Left kidney (tissue), 8 donors: ENCODE measurements at places on chromosomes 4 and X. TPM values are rescaled to one million over a fixed set of nuclear protein-coding genes. Genes with fewer than 3 reads are reported as not detected.

DNA sequence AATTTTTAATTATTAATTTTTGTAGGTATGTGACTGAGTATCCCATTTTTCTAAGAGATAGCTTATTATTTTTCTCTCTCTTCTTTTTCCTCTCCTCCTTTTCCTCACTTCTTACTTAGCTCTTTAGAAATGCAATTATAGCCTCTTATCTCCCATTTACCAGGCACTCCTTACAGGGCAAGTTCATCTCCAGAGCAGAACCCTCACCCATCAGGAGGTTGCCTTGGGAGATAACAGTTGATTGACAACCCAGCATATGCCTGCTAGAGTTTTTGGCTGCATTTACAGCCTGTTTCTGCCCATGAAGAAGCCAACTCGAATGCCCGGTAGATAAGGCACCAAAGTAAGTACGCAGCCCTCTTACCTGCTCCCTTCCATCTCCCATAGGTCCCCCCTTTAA, 572.9 kb upstream of the ZFP42 start:
- no peak for DNase-seq

HSFX2 gene
- polyA plus RNA-seq, result 1.0 TPM

DNA sequence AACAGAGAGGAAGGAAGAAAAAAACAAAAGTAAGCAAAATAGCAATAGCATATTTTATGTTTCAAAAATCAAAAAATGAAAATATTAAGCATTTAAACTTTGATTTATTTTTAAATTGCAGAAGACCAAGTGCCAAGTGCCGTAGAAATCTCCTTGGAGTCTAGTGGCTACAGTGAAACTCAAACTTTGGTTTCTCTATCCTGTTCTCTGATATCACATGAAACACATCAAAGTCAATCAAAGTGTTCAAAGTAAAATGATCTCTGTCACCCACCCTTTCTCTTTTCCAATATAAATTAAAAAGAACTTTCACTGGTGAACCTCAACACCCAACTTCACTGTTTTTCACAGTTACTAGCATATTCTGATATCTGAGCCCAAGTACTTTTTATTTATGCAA, 81.1 kb downstream of the HADH start:
- no peak for DNase-seq

- DNase-seq, result no peak
Measured at GRCh38 chr4:3732076-3733028, 33.8 kb upstream of the ADRA2C start.

DNA sequence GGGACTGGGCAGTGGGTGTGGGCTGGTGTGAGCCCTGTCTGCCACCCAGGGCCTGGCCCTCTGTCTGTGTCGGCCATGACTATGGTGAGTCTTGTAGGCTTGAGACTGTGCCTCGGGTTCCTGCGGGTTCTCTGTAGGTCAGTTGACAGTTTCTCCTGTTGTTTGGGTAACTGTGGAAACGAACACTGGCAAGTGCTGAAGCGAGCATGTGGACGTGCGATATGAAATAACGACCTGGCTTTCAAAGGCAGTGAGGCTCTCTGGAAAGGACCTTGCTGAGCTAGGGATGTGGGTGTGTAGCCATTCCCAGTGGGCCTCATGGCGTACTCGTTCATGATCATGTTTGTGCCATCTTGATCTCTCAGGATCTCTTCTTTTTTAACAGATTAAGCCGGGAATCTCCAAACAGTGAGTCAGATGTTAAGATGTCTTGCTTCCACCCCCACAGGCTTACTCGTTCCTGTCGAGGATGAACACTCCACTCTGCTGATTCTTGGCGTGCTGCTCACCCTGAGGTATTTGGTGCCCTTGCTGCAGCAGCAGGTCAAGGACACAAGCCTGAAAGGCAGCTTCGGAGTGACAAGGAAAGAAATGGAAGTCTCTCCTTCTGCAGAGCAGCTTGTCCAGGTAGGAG, 41.3 kb downstream of the HTT start:
- DNase-seq, result no peak

DNA sequence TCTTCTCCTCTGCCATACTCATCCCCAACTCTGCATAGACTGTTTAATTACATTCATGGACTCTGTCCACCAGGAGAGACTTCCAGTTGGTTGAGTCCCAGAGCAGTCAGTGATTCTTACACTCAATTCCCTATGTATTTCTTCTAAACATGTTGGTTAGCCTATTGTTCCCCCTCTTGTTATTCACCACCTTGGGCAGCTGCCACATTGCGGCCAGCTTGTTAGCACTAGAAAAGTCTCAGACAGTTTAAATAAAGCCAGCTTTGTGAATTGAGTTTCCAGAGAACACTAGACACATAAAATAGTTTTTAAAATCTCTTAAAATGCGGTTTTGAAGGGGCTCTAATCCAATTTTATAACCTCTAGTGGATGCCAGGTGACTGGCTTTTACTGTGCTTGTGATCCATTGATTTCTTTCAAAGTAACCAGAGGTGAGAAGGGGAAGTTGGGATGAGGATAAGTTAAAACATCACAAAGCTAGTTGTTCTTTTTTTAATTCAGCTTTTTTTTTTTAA, 827.7 kb downstream of the FSTL5 start:
- DNase-seq, result no peak

GRCh38 chr4:52507774-52508173, 151.3 kb downstream of the USP46 start:
- DNase-seq, result no peak

GRCh38 chr4:56622176-56622575, 58.9 kb downstream of the HOPX start:
- DNase-seq, result peak; percentile 34

DNA sequence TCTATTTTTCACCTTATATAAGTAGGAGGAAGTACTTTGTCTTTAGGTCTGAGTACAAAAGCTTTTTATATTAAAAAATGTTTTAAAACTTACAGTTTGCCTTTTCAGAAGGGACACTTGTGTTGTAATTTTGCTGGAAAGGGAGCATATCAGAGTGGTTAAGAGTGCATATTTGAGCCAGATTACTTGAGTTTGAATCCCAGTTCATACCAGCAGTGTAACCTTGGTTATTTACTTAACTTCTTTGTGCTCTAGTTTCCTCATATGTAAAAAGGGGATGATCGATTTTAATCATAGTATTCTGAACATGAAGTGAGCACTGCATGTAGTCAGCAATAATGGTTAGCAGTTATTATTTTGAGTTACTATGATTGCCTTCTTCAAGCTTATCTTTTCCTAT, 78.3 kb upstream of the SLC4A4 start:
- DNase-seq, result no peak

GRCh38 chr4:174591243-174592021, 69.1 kb upstream of the HPGD start:
- no peak for DNase-seq

GRCh38 chr4:85603437-85604336, 128.7 kb downstream of the ARHGAP24 start:
- no peak for DNase-seq

RGN gene
- 42.7 TPM for polyA plus RNA-seq

DNA sequence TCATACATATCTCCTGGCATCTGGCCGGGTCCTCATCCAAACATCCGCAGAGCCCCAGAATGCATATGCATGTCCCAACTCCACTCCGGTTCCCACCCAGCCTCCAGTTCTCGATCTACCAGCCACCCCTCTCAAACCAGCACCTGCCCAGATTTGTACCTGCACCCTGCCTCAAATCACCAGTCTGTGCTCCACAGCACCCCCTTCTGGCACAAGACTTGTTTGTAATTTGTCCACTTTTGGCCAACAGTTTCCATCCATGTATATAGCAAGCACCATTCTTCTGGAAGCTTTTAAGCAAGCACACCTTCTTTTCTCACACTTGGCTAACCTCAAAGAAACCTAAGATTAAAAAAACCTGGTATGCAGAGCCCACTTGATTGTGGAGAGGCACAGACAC, 644.1 kb downstream of the MID1IP1 start:
- no peak for DNase-seq

- no peak for DNase-seq
Measured at GRCh38 chr4:87390551-87390890, 467 bp downstream of the HSD17B11 start.

DNA sequence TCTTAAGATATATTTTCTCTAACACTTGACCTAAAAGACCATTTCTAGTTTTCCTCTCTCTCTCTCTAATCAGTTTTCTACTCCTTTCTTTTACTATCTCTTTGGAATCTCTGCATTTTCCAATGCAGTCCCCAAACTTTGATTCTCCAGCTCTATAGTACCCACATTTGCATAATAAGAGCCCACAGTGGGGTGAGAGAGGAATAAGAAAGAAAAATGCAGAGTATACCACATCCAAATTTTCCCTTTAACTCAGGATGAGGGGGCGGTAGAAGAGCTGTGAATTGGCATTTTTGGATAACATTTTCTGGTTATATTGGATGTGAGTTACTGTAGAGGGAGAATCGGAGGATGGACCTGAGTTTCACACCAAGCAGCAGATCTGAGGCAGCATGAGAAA, 74.4 kb upstream of the SOD3 start:
- no peak for DNase-seq

- no peak for DNase-seq
Measured at GRCh38 chrX:24002792-24003191, 24.2 kb downstream of the KLHL15 start.

DNA sequence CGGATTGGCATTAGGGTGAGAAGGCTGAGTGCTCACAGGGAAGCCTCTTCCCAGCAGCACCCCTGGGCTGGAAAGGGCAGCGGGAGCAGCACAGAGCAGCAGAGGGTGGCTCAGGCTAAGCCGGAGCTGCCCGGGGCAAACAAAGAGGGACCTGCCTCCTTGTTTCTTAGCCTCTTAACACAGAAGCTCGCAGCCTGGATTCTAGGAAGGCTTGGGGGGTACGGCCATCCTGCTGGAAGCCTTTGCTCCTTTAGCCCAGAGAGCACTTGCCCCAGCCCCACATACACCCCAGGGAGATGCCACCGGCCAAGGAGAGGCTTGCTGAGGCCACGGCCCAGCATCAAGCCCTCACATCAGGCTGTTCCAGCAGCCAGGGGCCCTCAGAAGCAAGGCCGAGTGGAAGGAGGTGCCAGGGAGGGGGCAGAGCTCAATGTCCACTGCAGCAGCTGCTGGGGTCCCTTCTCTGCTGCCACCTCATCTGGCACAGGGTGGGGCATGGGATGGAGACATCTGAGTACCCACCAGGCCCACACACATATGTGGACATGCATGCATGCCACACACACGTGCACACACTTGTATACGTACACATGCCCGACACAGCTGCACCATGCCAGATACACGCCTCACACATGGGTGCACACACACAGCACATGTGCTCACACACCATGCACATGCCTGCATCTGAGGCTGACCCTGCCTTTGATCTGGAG, 20.3 kb upstream of the SPON2 start:
- DNase-seq, result no peak

PITX2 gene
- polyA plus RNA-seq, result 3.8 TPM

- no peak for DNase-seq
Measured at GRCh38 chr4:40264995-40265909, 68.4 kb downstream of the RHOH start.

GRCh38 chrX:28205905-28206304, 224.7 kb upstream of the DCAF8L1 start:
- DNase-seq, result no peak

SASH3 gene
- polyA plus RNA-seq, result 1.3 TPM

RASL11B gene
- 40.5 TPM for polyA plus RNA-seq

TBC1D9 gene
- 62.1 TPM for polyA plus RNA-seq

- no peak for DNase-seq
Measured at GRCh38 chr4:26298198-26298947, 22.4 kb upstream of the RBPJ start.

DNA sequence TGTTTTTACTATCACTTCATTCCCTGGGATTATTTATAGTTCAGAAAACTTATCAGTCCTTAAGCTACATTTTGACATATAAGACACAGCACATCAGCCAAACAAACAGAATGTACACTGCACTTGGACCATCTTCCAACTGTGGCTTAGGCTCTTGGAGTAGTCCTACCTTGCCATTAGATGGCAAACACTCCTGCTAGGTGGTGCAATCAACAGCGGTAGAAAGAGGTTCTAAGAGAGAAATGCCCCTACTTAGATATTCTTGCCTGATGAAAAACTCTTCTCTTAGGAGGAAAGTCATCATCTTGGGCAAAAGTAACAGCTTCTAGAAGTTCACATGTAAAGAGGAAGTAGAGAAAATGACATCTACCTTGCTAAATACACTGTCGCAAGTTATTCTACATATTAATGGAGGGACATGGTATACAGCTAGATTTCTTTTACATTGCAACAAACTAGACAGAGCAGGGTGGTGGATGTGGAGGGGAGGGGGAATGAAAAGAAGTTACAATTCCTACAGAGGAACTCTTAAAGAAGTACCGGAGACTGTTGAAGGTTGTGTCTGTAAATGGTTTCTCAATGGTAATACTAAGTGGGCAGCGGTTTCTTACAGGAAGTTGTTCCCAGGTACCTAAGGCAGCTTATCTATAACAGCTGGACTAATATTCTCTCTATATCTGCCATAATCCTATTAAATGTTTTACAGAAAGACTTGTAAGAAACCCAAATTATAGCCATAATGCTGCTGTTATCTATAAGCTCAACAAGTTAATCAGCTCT, 8.1 kb upstream of the STPG2 start:
- DNase-seq, result no peak

- DNase-seq, result no peak
Measured at GRCh38 chr4:79759793-79760192, 313.2 kb downstream of the ANTXR2 start.

DNA sequence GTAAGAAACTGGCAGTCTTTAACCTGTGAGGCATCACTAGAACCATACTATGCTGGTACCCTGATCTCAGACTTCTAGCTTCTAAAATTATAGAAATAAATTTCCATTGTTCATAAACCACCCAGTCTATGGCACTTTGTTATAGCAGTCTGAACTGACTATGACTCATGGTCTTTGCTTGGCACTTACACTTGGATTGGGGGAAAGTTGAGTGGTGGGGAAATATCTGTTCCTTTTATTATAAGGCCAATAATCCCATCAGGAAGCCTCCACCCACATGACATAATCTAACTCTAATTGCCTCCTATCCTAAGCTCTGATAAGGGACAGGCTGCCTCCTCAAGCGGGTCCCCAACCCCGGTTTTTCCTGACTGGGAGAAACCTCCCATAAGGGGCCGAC, 61.4 kb upstream of the PACRGL start:
- no peak for DNase-seq
